ENCODE measurements at places on chromosomes 1 and 21. TPM values are rescaled to one million over a fixed set of nuclear protein-coding genes. Genes with fewer than 3 reads are reported as not detected.

DNA sequence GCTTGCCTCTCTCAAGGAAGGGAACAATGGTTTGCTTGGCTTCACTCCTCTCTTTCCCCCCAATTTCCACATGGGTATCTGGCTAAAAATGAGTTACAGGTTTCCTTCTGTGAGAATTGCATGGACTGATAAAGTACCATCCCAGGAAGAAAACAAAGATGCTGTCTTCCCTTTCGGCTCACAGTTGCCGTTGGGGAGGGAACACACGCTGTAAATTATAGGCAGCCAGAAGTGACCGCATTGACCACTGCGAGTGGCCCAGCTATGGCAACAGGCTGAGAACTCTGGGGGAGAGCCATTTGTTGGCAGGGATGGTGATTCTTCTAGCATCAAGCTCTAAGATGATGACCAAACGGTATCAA lies 2.9 kb downstream of the RUNX1 start:
- H3K36me3 ChIP-seq: no peaks in the 10 kb centered on the region
- H3K4me3 ChIP-seq: no peak overlapping the region
- H3K27ac ChIP-seq: no peak overlapping the region
- DNase-seq: no peak
- no peaks in the 10 kb centered on the region for H3K27me3 ChIP-seq
- H3K4me1 ChIP-seq: peaks cover 6% of the 10 kb centered on the region

GRCh38 chr21:14737284-14737691 lies 191.2 kb upstream of the SAMSN1 start:
- H3K4me1 ChIP-seq: no peaks in the 10 kb centered on the region
- no peak overlapping the region for H3K4me3 ChIP-seq

DNA sequence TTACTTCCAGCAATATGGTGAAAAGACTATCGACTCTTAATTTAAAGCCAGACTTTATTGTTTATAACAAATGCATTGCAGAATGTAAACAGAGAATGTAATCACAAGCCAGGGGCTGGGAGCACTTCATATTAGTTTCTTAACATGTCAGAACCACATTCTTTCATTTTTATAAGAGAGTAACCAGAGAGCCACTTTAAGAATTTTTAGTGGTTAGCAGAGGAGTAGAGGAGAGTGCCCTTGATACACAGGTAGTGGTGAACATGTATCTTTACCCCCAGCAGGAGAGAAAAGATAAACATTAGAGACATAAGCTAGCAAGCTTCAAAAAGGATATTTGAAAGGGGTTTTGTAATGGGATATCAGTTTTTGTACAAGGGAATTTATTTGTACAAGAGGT lies 11.1 kb downstream of the AMY2B start:
- no peak overlapping the region for H3K4me3 ChIP-seq
- no peak for DNase-seq
- no peak overlapping the region for H3K27ac ChIP-seq
- no peaks in the 10 kb centered on the region for H3K27me3 ChIP-seq

- H3K4me1 ChIP-seq: peaks cover 32% of the 10 kb centered on the region
- H3K27ac ChIP-seq: peak overlapping the region; percentile 86
- no peak for DNase-seq
Measured at GRCh38 chr1:112698366-112699310, 8.3 kb downstream of the RHOC start.

DNA sequence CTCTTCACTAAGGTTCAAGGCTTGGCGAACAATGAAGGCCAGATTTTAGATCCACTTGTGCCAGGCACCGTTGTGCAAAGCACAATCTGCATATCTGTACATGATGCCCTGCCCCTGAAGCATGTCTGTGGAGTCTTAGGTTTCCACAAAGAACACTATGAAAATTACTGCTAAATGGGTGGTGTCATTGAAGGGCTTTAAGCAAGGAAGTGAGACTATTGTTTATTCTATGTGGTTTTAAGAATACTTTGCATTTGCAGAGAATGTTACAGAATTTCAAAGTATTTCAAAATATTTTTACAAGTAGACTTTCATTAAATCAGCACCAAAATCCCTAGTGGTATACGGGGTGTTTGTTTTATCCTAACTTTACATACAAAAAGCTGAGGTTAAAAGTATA lies 8.8 kb downstream of the TSEN15 start:
- no peaks in the 10 kb centered on the region for H3K27me3 ChIP-seq
- no peaks in the 10 kb centered on the region for H3K36me3 ChIP-seq
- H3K4me1 ChIP-seq: no peaks in the 10 kb centered on the region
- H3K4me3 ChIP-seq: no peak overlapping the region
- DNase-seq: no peak
- H3K27ac ChIP-seq: no peak overlapping the region

DNA sequence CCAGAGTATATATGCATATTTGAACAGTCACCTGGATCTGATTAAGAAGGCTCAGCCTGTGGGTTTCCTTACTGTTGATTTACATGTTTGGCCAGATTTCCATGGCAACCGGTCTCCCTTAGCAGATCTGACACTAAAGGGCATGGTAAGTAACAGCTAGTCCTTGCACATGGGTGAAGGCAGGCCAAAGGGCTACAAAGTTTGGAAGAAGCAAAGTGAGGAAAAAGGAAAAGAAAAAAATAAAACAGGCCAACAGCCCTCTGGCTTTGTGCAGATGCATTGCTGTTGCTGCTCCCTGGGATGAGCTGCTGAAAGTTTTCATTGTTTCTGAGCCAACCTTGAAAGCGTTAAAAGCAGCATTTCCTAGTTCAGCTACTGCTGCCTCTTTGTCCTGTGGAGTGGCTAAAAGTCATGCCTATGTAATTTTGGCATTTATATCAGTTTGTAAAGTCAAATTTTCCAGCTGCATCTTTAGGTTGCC lies 176.5 kb upstream of the HOOK1 start:
- H3K27ac ChIP-seq: peak overlapping the region; percentile 20
- DNase-seq: no peak
- H3K36me3 ChIP-seq: no peaks in the 10 kb centered on the region
- no peaks in the 10 kb centered on the region for H3K27me3 ChIP-seq
- H3K4me3 ChIP-seq: no peak overlapping the region

- no peaks in the 10 kb centered on the region for H3K4me1 ChIP-seq
- no peak overlapping the region for H3K4me3 ChIP-seq
- H3K27ac ChIP-seq: no peak overlapping the region
- no peaks in the 10 kb centered on the region for H3K36me3 ChIP-seq
Measured at GRCh38 chr1:29825941-29826415, 589.7 kb downstream of the PTPRU start.

GRCh38 chr1:211376807-211377470 lies 50.3 kb downstream of the TRAF5 start:
- DNase-seq: no peak
- H3K27me3 ChIP-seq: no peaks in the 10 kb centered on the region
- no peak overlapping the region for H3K4me3 ChIP-seq
- no peaks in the 10 kb centered on the region for H3K4me1 ChIP-seq

- H3K27ac ChIP-seq: no peak overlapping the region
- no peaks in the 10 kb centered on the region for H3K4me1 ChIP-seq
- H3K36me3 ChIP-seq: no peaks in the 10 kb centered on the region
- no peak overlapping the region for H3K4me3 ChIP-seq
- no peaks in the 10 kb centered on the region for H3K27me3 ChIP-seq
Measured at GRCh38 chr1:3809680-3810079, 13.4 kb upstream of the LRRC47 start.

GRCh38 chr1:211145944-211146343 lies 12.0 kb upstream of the KCNH1 start:
- no peak for DNase-seq
- H3K4me3 ChIP-seq: no peak overlapping the region
- no peak overlapping the region for H3K27ac ChIP-seq

DNA sequence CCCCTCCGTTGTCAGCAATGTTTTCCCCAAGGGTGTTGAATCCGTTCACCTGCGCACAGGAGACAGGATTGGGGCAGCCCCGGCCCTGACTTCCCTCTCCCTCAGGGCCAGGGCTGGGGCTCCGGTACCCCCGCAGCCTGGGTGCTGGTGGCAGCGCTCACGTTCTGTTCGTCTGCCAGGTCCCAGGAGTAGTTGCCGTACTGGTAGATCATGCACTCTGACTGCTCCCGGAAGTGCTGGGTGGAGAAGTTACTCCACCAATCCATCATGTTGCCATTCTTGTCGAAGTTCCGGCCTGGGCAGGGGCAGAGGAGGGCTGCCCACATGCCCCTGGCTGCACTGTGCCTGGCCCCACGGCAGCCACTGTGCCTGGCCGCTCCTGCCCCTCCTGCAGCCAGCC lies 6.1 kb downstream of the PRXL2B start:
- peak overlapping the region; percentile 64 for H3K4me3 ChIP-seq
- DNase-seq: no peak
- H3K27me3 ChIP-seq: no peaks in the 10 kb centered on the region
- peaks cover 2% of the 10 kb centered on the region for H3K4me1 ChIP-seq

DNA sequence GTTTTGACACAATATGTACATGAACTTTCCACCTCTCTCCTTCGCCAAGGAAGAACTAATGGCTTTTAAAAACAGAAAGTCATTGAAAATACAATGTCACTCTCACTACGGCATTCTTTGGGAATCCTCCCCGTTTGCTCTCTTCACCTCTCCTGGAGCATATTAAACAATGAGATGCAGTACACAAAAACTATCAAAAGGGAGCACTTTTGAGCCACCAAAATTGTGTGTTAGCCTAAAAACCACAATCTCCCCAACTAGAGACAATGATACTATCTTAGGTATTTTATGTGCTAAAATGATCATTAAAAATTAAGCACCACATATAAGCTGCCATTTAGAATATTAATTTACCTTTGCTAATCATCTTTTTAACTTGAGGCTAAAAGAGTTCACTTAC lies 425.5 kb downstream of the KCTD3 start:
- no peaks in the 10 kb centered on the region for H3K36me3 ChIP-seq
- H3K27ac ChIP-seq: no peak overlapping the region
- H3K4me1 ChIP-seq: no peaks in the 10 kb centered on the region
- no peaks in the 10 kb centered on the region for H3K27me3 ChIP-seq
- H3K4me3 ChIP-seq: no peak overlapping the region
- DNase-seq: no peak

GRCh38 chr1:26768755-26769154 lies 19.0 kb upstream of the PIGV start:
- H3K27ac ChIP-seq: peak overlapping the region; percentile 60
- H3K36me3 ChIP-seq: peaks cover 7% of the 10 kb centered on the region
- H3K4me3 ChIP-seq: no peak overlapping the region
- no peak for DNase-seq
- H3K27me3 ChIP-seq: no peaks in the 10 kb centered on the region

GRCh38 chr1:57770236-57770635 lies 346.4 kb upstream of the DAB1 start:
- no peaks in the 10 kb centered on the region for H3K4me1 ChIP-seq
- no peaks in the 10 kb centered on the region for H3K36me3 ChIP-seq
- no peak overlapping the region for H3K27ac ChIP-seq
- H3K4me3 ChIP-seq: no peak overlapping the region
- no peaks in the 10 kb centered on the region for H3K27me3 ChIP-seq

- no peak overlapping the region for H3K27ac ChIP-seq
- H3K27me3 ChIP-seq: no peaks in the 10 kb centered on the region
- H3K4me3 ChIP-seq: no peak overlapping the region
- no peaks in the 10 kb centered on the region for H3K4me1 ChIP-seq
- no peak for DNase-seq
Measured at GRCh38 chr1:210883821-210884220, 250.1 kb downstream of the KCNH1 start.

DNA sequence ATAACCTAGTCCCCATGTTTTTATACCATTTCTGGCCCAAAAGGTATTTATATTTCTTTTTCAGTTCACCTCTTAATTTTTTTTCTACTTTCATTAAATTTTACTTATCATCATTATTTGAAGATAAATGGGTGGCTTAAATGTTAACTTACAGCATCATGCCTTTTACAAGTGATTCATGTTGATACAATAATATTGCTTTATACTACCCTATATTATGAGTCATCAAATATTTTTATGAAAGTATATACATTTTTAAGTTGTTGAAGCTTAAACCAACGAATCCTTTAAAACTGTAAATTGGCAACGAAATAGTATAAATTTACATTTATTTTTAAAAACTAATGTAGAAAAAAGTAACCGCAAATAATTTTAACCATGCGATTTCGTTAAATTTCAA lies 207.9 kb downstream of the DPYD start:
- no peak for DNase-seq
- no peaks in the 10 kb centered on the region for H3K4me1 ChIP-seq
- H3K36me3 ChIP-seq: no peaks in the 10 kb centered on the region
- no peak overlapping the region for H3K4me3 ChIP-seq
- H3K27me3 ChIP-seq: no peaks in the 10 kb centered on the region
- H3K27ac ChIP-seq: no peak overlapping the region

DNA sequence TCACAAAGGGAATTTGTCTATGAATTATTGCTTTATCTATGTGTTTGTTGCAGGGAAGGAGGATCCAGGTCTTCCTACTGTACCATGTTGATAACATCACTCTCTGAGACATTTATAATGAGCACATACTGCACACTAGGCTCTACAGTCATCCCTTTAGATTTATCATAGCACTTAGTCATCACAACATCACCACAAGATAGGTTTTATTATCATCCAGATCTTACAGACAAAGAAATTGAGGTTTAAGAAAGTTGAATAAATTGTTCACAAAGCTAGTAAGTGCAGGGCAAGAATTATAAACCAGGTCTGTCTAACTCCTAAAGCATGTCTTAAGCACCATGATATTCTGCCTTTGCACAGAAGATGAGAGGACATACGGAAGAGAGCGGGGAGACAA lies 121.1 kb upstream of the ST6GALNAC5 start:
- no peaks in the 10 kb centered on the region for H3K36me3 ChIP-seq
- no peaks in the 10 kb centered on the region for H3K27me3 ChIP-seq
- H3K4me3 ChIP-seq: no peak overlapping the region
- no peak overlapping the region for H3K27ac ChIP-seq
- no peak for DNase-seq

DNA sequence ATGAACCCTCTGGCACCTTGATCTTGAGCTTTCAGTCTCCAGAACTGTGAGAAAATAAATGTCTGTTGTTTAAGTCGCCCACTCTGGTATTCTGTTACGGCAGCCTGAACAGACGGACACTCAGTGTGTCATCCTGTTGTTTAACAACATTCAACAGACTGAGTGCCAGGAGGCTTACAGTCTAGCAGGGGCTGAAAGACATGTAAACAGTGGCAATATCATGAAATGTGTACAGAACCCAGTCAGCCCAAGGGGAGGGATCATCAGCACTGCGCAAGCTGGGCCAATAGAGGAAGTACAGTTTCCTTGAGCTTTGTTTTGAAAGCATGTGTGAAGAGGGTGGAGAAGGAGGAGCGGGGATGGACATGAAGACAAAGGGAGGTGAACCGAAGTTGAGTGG lies 13.6 kb downstream of the DIP2A start:
- no peak overlapping the region for H3K27ac ChIP-seq
- no peaks in the 10 kb centered on the region for H3K27me3 ChIP-seq
- no peak overlapping the region for H3K4me3 ChIP-seq
- no peaks in the 10 kb centered on the region for H3K36me3 ChIP-seq
- H3K4me1 ChIP-seq: no peaks in the 10 kb centered on the region

- H3K36me3 ChIP-seq: no peaks in the 10 kb centered on the region
- H3K4me3 ChIP-seq: no peak overlapping the region
- no peaks in the 10 kb centered on the region for H3K27me3 ChIP-seq
- H3K27ac ChIP-seq: no peak overlapping the region
- DNase-seq: no peak
Measured at GRCh38 chr1:181015251-181015615, 7.4 kb downstream of the STX6 start.

The TAS1R1 gene
- not detected for total RNA-seq

The NES gene
- 28.5 TPM for total RNA-seq

The CLCNKA gene
- 0.33 TPM for total RNA-seq

The RYR2 gene
- 0.16 TPM for total RNA-seq

The VPS45 gene
- 72.0 TPM for total RNA-seq

The DDAH1 gene
- total RNA-seq: 9.3 TPM

The DNASE2B gene
- 1.3 TPM for total RNA-seq

The STX12 gene
- 165 TPM for total RNA-seq

The SLC9C2 gene
- not detected for total RNA-seq

The GPR25 gene
- not detected for total RNA-seq

The GBP7 gene
- not detected for total RNA-seq

The WASF2 gene
- 41.6 TPM for total RNA-seq

The TPTE gene
- total RNA-seq: not detected
